ENCODE measurements at places on chromosomes 1 and 21. TPM values are rescaled to one million over a fixed set of nuclear protein-coding genes. Genes with fewer than 3 reads are reported as not detected.
A peak's percentile ranks its signal among the peaks of the same experiment; 100 is the strongest.

GRCh38 chr21:25790122-25790877 is 55.5 kb downstream of the GABPA start:
- DNase-seq, result peak; percentile 51

DNA sequence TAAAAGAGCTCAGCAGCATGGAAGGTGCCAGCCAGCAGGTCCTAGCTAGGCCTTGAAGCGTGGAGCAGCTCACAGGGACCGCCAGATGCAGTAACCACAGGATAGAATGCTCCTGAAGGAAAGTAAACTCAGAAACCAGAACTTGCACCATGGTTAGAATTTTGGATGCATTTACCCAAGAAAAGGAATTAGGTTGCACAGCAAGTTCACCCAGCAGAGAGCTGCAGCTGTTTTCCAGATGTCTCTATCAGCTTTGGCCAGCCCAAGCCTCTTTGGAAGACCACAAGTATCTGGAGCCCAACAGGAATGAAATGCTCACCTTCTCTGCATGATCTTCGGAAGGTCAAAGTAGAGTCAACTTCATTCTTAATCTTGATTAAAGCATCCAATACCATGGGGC is 21.0 kb upstream of the ATP13A2 start:
- DNase-seq, result no peak

DNA sequence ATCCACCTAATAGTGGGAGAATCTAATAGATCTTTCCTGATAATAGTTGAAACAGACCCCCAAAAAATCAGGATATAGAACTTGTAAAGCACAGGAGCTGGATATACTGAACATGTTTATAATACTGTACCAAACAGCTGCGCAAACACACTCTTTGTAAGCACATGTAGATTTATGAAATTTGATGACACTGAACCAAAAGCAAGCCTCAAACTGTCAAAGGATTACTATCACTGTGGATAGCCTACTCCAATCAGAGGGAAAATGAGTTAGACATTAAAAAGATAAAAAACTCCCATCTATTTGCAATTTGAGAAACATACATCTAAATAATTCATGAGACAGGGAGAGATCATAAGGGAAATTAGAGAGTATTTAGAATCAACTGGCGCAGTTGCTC is 26.1 kb downstream of the RCAN3 start:
- DNase-seq, result no peak

DNA sequence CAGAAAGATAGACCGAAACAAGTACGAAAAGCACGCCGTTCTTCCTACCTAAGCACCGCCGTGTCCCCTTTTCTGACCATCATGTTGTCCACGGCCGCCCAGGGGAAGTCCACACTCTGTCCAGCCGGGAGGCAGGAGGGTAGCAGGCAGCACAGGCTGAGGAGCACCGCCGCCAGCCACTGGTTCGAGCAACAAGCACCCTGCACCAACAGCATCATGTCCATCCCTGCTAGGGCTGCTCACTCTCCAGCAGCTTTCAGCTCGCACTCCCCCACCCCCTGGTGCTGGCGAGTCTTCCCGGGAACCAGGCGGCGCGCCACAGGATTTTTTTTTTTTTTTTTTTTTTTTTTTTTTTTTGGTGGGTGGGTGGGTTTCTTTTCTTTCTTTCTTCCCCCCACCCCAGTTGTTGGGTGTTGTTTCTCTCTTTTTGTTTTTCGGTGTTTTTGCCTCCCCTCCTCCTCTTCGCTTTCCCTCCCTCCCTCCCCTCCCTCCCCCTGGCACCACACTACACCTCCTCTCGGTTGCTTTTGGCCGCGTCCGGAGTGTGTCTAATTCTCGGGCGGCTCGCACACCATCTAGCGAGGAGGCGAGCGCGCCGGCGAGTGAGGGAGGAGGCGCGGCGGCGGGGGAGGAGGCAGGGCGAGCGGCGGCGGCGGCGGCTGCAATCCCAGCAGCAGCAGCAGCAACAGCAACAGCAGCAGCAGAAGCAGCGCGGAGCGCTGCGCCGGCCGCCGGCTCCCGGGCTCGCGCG is at the start of gene NEGR1:
TSS of gene NEGR1 (minus strand) at position 269 of the 751 bp plus-strand sequence.
- DNase-seq, result peak; percentile 92

FCRL4 gene
- not detected for total RNA-seq

OLIG1 gene
- not detected for total RNA-seq

PLEKHN1 gene
- under 0.01 TPM for total RNA-seq

All from fibroblast of lung (primary cell).